ENCODE measurements at places on chromosomes 1 and 21.
A peak's percentile ranks its signal among the peaks of the same experiment; 100 is the strongest.

DNA sequence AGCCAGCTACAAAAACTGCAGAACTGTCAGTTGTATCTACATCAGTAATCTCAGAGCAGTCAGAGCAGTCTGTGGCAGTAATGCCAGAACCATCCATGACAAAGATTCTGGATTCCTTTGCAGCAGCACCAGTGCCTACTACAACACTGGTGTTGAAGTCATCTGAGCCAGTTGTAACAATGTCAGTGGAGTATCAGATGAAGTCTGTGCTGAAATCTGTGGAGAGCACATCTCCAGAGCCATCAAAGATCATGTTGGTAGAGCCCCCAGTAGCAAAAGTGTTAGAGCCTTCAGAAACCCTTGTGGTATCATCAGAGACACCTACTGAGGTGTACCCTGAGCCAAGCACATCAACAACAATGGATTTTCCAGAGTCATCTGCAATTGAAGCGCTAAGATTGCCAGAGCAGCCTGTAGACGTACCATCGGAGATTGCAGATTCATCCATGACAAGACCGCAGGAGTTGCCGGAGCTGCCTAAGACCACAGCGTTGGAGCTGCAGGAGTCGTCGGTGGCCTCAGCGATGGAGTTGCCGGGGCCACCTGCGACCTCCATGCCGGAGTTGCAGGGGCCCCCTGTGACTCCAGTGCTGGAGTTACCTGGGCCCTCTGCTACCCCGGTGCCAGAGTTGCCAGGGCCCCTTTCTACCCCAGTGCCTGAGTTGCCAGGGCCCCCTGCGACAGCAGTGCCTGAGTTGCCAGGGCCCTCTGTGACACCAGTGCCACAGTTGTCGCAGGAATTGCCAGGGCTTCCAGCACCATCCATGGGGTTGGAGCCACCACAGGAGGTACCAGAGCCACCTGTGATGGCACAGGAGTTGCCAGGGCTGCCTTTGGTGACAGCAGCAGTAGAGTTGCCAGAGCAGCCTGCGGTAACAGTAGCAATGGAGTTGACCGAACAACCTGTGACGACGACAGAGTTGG, 7.3 kb downstream of the SON start:
- no peak for DNase-seq

DNA sequence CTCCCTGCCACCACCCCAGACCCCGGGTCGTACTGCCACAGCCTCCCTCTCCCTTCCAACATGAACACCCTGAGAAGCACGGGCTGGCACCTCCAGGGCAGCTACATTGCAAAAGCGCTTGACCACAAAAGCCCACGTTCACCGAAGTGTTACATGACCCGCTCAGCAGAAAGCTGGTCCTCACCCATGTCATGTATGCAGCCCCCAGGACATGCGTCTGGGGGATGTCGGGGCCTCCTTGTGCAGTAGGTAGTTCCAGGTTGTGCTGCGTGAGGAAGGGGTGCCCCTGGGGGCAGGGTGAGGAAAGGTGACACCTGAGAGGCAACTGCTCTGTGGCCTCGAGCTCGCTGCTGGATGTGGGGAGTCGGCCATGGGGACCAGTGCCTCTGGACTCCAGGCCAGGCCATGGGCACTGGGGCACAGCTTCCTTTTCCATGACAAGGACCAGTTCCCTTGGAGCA, 102.0 kb upstream of the C1orf174 start:
- DNase-seq: no peak

GRCh38 chr1:226953175-226953800, 13.2 kb downstream of the COQ8A start:
- no peak for DNase-seq

DNA sequence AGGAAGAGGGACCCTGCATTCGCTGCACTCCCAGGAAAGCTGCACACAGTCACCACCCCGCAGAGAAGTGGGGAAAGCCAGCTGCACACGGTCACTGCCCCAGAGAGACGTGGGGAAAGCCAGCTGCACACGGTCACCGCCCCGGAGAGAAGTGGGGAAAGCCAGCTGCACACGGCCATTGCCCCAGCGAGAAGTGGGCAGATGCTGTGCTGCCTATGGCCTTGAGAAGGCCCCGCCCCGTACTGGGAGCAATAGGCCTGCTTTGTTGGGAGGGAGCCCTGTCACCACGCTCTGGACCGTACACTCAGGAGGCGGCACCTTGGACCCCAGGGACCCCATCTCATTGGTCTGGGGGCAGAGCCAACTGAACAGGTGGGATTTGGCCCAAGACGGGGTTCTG, 4.3 kb upstream of the GPR153 start:
- no peak for DNase-seq

DNA sequence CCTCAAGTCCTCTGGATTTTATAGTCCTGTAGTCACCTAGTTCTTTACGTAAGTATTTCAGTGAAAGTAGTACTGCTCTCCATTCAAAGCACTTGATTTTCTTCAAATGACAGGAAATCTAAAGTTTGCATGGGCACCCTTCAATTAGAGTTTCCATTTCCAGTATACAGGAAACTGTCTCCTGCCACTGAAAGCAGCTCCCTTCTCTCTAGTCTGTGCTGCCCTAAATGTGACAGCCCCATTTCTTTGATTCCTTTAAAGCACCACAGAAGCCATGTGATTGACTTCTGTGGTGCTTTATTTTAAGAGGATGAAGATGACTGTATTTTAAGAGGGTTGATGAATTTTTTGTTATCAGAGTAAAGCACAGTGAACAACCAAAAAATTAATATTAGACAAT, 226.1 kb downstream of the DNAH14 start:
- no peak for DNase-seq

DNA sequence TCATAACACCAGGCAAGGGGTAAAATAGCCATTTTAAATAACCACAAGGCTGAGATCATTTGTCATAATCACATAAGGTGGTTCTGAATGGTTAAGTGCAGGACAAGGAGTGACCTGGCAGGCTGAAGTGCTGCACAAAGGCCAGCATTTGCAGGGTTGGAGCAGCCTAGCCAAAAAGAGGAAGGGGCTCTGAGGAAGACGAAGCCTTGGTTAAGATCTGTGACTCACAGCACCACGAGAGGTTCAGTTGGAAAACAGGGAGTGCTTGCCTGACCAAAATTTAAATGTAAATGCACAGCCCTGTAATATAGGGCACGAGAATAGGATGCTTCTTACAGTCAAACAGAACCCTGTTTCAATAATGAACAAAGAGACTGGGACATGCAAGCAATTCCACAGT, 12.1 kb downstream of the ATP5PF start:
- DNase-seq: no peak

DNA sequence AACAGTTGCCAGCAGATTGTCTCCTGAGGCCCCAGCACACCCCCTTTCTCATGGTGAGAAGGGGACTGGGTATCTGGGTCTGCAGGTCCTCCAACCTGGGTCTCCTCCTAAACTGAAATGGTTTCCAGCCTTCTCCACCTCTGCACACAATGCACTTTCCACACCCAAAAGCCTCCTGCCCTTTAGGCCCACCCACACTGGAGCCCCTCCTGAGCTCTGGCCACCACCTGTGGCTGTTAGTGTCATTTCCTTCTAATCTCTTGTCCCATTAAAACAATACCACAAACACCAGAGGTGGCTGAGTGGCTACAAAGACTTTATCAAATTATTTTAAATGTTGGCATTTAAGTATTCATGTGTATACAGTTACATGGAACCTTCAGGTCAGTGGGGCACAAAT, 11.5 kb downstream of the GPR3 start:
- DNase-seq: no peak

DNA sequence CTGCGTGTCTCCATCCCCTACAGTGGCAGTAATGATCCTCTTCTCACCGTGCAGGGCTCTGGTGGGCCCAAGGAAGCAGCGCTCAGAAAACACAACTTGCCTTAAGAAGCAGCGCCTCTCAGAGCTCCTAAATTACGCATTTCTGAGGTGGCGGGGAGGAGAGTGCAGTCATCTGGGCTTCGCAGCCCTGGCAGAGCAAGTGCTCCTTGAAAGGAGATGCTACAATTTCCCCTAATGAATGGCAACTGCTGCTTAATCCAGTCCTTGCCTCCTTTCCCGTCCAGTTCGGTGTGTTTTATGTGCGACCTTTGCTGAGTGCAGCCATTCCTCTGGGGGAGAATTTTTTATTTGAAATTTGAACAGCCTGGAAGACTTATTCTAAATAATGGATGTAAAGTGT, 287.3 kb downstream of the PTPRU start:
- DNase-seq: no peak

DNA sequence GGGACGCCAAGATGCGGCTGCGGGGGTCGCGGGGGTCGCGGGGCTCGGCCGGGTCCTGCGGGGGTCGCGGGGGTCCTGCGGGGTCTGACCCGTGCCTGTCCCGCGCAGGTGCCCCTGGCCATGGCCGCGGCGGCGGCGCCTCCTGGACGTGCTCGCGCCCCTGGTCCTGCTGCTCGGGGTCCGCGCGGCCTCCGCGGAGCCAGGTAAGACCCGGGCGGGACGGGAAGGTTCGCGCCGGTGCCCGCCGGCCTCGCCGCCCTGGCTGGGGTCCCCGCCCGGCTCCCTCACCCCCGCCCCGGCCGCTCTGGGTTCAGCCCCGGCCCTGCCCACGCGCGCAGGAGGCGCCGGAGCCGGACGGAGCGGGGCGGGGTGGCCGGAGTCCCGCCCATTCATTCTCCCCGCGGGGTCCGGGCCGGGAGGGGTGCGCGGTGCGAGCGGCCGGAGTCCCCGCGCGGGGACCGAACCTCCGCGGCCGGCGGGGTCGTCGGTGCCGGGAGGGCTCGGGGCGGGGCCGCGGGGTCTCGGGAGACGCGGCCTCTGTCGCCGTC, 380 bp downstream of the COL18A1 start:
- no peak for DNase-seq

DNA sequence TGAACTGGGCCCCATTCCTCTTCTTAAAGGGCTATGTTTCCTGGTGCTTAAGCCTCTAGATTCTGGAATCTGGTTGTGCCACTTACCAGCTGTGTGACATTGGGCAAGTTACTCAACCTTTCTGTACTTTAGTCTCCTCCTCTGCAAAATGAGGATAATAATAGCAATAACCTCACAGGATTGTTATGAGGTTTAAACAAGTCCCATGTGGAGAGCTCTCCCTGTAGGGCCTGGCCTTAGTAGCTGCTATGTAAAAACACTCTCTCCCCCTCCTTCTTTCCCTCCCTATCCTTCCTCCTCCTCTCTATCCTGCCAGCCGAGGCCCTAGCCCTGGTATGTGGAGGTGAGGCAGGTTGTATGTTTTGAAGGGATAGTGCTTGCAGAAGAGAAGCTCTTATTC, 8.2 kb upstream of the PEAR1 start:
- DNase-seq: no peak

DNA sequence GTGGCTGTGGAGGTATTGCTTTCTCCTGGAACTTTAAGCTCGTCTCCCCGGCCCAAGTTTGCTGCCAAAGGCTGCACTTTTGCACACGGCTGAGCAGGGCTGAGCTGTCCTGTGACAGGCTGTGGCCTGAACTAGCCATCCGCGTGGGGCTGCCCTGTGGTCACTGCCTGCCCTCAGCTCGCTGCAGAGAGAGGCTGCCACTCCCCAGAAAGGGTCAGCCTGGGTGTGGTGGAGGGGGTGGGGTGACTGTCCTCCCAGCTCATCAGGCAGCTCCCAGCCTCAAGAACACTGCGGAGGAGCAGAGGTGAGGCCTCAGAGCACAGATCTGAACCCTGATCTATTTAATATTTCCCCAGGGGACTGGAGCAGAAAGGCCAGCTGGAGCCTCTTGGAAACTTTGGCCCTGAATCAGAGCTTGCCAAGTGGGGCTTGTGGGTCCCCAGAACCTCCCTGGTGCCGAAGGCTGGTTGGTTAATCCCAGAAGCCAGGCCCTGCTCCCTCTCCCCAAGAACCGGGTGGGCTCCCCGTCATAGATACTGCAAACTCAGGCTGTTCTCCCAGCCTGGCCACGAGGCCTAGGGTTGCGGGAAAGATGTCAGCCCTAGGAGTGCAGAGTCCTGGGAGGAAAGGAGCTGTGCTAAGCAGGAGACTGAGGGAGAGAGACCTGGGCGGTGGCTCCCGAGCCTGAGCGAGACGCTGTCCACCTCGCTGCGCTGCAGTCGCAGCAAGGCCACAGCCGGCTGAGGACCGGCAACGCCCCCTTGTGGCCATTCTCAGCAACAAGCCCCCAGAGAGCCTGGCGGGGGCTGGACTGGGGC, 125.1 kb upstream of the IPO9 start:
- DNase-seq: peak; percentile 74

DNA sequence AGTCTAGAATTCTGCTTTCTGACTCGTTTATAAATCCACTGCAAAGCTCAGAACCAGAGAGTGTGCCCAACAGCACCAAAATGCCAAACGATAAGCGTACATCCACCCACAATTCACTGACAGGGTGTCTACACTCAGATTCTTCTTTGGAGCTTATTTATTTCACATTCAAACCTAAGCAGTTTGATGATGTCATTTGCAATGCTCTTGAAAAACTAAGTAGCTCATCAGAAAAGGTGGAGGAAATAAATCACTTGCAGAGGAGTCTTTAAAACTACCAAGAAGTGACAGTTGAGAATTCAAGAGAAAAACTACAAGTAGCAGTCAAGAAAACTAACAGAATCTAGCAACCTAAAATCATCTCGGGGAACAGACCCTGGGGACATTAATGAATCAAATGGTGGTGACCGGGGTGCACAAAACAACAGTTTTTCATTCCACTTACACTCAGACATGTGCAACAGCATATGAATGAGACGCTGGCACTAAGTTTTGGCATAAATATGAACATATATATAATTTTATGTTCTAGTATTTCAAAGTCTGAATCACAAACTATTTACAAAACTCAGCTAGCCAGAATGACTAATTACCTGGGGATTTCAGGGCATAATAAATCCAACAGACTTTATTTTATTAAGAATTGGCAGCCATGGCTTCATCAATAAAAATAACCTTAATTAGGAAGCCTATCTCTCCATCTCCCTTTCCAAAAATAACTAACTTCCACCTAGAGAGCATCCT, 119.4 kb downstream of the SIPA1L2 start:
- DNase-seq: no peak

DNA sequence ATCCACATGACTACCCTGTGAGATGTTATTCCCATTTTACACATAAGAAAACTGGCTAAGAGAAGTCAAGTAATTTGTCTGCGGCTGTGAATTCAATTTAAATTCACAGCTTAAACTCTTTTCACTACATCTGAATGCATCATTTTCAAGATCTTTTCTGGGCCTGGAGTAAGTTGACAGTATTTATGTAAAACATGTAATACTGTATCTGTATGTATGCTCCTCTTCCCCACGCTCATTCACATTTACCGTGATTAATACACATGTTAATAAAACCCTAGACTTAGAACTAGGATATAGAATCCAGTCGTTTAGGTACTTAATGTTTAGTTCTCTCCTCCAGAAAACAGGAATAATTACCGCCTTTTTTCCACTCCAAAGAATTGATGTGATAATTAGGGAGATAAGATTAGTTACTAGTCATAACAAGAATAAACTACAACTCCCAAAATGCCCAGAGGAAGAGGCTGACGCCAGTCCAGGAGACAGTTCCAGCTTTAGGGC, 442 bp upstream of the PPP1R12B start:
- no peak for DNase-seq

- DNase-seq: no peak
Measured at GRCh38 chr1:61285371-61285885, 203.1 kb downstream of the NFIA start.

- no peak for DNase-seq
Measured at GRCh38 chr1:182817802-182818201, 21.3 kb upstream of the DHX9 start.

- no peak for DNase-seq
Measured at GRCh38 chr1:230977761-230978490, 735 bp downstream of the TTC13 start.
